ENCODE measurements at places on chromosomes 7 and 10.

- no peak for DNase-seq
Measured at GRCh38 chr7:16347066-16347826, 74.1 kb downstream of the CRPPA start.

DNA sequence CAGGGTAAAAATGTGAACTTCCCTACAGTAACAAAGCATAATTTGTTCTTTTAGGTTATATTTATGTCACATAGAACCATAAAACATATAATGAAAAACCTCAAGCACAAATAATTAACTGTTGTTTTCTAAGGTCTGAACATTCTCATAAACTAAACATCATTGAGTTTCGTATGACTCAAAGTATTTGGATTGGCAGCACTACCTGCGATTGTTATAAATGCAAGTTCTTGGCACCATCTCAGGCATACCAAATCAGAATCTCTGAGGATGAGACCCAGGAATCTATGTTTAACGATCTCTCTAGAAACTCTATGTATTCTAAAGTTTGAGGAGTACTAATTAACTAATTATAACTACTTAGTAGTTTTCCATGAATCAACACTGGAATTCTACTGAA is 22.5 kb downstream of the ORC5 start:
- no peak for DNase-seq

- no peak for DNase-seq
Measured at GRCh38 chr7:130152493-130153210, 52.6 kb downstream of the TMEM209 start.

DNA sequence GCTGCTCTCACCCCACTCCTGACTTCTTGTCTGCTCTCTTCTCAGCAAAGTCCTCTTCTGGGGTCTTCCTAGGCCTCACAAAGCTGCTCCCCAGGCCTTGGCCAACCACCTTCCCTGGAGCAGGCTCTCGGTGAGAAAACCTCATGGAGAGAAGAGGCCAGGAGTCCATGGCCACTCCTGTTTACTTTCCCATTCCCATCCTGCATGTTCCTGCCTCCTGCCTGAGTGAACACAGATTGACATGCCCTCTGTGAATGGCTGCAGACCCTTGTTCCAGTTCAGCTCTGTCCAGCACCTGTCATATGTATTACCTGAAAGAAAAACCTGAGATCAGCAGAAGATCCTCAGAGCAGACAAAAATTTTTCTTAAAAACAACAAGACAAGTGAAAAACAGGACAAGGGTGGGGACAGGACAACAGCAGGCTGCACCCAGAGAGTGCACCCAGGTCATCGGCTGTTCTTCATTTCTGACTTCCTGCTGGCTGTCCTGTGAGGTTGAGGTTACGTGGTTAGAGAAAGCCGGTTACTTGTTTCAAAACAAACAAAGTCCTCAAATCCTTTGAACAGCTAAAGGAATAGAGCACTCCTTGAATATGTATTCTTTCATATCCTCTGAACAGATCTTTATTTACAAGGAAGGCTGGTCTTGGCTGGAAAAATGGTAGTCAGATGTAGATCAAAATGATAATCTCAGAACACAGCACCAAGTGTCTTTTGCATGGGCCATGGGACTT is 34.0 kb upstream of the DLD start:
- DNase-seq: no peak

GRCh38 chr7:112162142-112162766 is 43.9 kb downstream of the DOCK4 start:
- DNase-seq: no peak

DNA sequence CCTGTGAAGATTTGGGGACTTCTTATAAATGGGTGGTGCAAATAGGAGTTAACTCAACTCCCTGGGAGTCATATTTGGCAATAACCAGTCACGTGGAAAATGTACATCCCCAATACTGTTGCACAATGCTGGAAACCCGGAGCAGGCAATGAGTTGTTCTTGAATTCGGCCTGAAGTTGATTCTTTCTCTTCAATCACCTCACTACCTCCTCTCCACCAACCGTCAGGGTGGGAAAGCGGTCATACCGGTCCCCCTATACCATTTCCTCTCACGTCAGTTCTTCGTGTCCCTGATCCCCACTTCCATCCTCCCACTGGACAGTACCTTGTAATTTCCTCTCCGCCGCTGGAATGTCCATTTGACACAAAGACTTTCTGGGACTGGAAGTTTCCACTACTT is 2.8 kb downstream of the GIMAP5 start:
- DNase-seq: no peak

DNA sequence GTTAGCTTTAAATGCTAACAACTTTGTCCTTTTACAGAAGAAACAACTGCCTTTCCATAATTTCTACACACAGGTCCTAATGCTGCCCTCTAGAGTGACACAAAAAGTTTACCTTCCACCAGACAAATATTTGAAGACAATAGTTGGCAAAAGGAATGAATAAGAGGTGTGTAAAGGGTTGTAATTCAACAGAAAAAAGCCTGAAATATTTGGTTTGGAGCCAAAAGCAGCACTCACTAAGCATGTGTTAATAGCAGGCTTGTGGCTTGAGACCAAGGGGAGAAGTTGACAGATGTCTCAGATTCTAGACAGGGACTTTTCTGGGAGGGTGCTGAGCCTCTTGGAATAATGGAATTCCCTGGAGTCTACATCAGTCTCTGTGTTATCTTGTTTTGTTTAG is 156.2 kb upstream of the GALNT17 start:
- DNase-seq: no peak

GRCh38 chr7:36372156-36372555 is 17.5 kb upstream of the ANLN start:
- DNase-seq: no peak

DNA sequence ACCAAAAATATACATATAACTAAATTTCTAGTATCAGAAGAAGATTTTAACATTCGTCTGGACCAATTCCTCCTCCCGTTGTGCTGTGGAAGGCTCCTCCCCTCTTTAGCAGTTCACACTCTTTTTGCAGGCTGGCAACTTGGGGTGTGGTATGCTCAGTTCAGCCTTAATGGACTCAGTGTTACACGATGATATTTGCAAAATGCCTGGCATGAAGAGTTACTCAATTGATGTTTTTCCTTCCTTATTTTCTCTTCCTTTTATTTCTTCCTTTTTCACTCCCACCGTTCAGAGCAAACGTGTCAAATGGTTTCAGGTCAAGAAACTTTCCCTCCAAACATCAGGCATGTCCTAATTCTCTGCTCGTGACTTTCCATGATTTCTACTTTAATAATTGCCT is 248.3 kb downstream of the PHF14 start:
- no peak for DNase-seq

DNA sequence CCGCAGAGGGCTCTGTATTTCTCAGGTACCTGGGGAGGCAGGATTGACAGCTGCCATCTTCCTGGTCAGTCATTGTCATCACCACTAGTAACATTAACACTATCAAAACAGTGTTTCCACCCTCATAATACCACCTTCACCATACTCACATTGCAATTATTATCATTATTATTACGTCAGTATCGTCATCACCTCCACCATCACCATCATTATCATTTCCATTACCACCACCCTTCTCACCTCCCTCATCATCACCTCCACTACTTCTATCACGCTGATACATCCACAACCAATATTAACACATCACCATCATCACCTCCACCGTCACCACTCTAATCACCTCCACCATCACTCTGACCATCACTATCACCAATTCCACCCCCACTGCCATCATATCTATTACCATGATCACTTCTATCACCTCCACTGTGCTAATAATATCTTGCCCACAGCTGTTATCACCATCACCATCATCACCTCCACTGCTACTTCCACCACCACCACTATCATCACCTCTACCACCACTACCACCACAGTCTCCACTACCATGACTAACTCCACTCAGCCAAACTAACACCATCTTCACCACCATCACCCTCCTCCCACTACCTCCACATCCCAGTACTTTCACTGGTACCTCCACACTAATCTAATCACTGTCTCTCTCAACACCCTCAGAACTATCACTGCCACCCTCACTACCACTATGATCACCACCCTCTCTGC is 196.4 kb downstream of the RPS24 start:
- DNase-seq: no peak

GRCh38 chr7:64867863-64868440 is 35.1 kb upstream of the ZNF273 start:
- no peak for DNase-seq

GRCh38 chr10:73858013-73858708 is 16.2 kb downstream of the CAMK2G start:
- no peak for DNase-seq

- DNase-seq: peak; percentile 66
Measured at GRCh38 chr7:139972029-139972428, 90.7 kb downstream of the PARP12 start.

- no peak for DNase-seq
Measured at GRCh38 chr10:18140149-18140956, at the start of gene CACNB2. Gene CACNB2 (plus strand): TSS chr10:18140424.

DNA sequence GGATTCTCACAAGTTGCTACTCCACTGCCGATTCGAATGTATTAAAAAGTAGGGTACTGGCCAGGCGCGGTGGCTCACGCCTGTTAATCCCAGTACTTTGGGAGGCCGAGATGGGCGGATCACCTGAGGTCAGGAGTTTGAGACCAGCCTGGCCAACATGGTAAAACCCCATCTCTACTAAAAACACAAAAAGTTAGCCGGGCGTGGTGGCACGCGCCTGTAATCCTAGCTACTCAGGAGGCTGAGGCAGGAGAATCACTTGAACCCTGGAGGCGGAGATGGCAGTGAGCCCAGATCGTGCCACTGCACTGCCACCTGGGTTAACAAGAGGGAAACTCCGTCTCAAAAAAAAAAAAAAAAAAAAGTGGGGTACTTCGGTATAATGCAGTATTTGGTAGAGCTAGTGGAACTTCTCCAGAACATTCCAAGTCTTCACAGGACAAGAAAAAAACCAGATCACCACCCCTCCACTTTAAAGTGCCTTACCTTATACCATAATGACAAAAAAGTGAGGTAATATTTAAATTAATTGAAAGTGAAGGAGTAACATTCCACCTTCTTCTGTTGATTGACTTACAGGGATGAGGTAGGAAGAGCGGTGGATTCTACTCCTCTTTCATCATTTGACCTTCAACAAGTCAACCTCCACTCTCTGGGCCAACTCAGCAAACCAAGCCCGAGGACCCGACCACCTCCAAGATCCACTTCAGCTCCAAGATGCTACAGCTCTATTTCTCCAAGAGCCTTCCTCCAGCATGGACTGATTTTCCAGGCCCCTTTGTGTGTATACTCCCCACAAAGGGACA is 2.0 kb downstream of the BAZ1B start:
- peak; percentile 49 for DNase-seq

GRCh38 chr7:22355620-22356009 is 1.3 kb downstream of the RAPGEF5 start:
- DNase-seq: peak; percentile 59

- DNase-seq: no peak
Measured at GRCh38 chr7:41674505-41675023, 28.3 kb downstream of the INHBA start.

- DNase-seq: no peak
Measured at GRCh38 chr7:41476460-41476803, 226.5 kb downstream of the INHBA start.

DNA sequence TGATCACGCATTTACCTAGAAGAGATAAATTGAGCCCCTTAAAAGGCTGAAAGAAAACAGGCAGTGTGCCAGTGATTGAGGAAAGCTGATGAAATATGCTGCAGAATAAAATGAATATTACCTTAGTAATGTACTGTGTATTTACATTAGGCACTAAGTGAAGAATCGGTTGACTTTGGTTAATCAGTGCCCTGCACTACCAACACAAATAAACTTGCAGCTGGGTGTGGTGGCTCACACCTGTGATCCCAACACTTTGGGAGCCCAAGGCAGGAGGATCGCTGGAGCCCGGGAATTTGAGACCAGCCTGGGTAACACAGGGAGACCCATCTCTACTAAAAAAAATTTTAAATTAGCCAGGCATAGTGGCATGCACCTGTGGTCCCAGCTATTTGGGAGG is 148.3 kb upstream of the TCF7L2 start:
- no peak for DNase-seq

GRCh38 chr10:27145937-27146336 is 8.2 kb downstream of the YME1L1 start:
- no peak for DNase-seq

DNA sequence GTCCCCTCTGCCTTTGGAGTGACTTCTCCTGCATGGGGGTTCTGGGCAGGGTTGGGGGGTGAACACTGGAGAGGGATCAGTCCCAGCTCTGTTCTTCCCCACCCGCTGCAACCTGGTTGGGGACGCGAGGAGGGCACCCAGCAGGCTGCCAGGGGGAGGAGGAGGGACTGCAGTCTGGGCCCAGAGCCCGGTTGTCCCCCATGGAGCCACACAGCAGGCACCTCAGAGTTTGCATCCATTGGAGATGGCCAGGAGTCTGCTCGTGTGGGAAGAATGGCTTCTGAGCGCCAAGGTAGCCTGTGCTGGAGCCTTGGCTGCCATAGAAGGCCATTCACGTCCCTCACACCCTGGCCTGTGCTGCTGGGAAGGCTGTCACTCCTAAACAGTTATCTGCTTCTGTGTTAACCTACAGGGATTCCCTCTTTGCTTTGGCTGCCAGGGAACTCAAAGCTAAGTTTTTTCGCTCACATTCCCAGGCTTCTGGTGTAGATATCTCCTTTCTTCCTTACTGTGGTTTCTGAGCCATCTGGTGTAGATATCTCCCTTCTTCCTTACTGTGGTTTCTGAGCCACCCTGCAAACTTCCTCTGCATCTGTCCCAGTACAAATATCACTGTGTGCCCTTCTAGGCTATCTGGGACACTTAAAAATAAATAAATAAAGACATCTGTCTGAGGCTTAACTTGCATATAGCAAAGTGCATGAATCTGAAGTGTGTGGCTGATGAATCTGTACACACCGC is 133.7 kb downstream of the LHPP start:
- DNase-seq: no peak

DNA sequence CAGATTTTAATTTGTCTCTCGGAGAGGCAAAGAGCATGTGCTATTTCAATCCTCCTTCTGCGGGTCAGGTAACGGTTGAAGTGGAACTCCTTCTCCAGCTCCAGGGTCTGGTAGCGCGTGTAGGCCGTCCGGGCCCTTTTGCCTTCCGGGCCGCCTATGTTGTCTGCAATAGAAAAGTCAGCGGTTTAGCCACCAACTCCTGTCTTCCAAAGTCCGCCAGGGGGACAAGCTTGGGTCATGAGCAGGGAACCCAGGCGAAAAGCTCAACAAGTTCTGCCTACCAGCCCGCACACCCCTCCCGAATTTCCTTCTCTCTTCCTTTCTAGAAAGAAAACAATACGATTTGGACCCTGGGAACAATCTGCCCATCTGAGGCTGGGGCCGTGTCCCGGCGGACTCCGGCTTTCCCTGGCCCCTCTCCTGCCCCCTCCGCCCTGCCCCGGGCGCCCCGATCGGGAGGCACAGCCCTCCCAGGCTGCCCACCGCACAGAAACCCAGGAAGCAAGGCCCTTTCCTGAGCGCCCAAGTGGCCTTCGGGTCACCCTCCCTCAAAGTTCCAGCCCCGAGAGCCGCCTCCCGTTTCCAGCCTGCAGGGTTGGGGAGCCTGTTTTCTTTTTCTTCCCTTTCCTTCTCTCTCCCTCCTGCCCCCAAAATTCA is 1.4 kb downstream of the HOXA5 start:
- no peak for DNase-seq

- DNase-seq: no peak
Measured at GRCh38 chr7:113431406-113431805, 313.1 kb upstream of the SMIM30 start.

GRCh38 chr10:34195364-34196057 is 619.6 kb downstream of the PARD3 start:
- DNase-seq: no peak

- DNase-seq: no peak
Measured at GRCh38 chr10:28913436-28914237, 236.3 kb downstream of the BAMBI start.
